ENCODE measurements at places on chromosomes 7 and 10. TPM values are rescaled to one million over a fixed set of nuclear protein-coding genes. Genes with fewer than 3 reads are reported as not detected.

The SSC4D gene
- total RNA-seq = not detected

The FKBP14 gene
- 6.0 TPM for total RNA-seq

The NKX1-2 gene
- total RNA-seq = not detected

The FAM237B gene
- total RNA-seq = not detected

The AKR1C2 gene
- total RNA-seq = not detected

The MSS51 gene
- total RNA-seq = 3.5 TPM

The LSM5 gene
- 39.4 TPM for total RNA-seq

The PNLIPRP2 gene
- total RNA-seq = not detected

The CAV1 gene
- not detected for total RNA-seq

The PILRA gene
- 13.4 TPM for total RNA-seq

The LRIT1 gene
- not detected for total RNA-seq

The AMPH gene
- not detected for total RNA-seq

The POR gene
- 67.8 TPM for total RNA-seq

- no peak for DNase-seq
Measured at GRCh38 chr10:101136007-101136707, 5.1 kb downstream of the TLX1 start.

DNA sequence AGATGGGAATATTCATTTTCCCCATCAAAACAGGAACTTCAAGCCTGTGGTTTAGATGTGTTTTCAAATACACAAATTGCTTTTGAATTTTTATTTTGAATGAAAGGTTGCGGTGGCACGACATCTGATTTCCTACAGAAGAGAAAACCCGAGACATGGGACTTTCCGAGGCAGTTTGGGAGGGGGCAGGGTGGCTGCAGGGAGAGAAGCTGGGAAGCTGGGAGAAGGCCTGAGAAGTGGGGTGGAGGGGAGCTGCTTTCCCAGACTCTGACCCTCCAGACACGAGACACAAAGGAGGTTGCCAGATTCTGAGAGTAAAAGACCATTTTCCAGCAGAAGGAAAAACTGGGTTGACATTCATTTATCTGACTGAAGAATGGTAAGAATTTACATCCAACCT is 19.6 kb downstream of the TMEM176A start:
- DNase-seq = no peak

DNA sequence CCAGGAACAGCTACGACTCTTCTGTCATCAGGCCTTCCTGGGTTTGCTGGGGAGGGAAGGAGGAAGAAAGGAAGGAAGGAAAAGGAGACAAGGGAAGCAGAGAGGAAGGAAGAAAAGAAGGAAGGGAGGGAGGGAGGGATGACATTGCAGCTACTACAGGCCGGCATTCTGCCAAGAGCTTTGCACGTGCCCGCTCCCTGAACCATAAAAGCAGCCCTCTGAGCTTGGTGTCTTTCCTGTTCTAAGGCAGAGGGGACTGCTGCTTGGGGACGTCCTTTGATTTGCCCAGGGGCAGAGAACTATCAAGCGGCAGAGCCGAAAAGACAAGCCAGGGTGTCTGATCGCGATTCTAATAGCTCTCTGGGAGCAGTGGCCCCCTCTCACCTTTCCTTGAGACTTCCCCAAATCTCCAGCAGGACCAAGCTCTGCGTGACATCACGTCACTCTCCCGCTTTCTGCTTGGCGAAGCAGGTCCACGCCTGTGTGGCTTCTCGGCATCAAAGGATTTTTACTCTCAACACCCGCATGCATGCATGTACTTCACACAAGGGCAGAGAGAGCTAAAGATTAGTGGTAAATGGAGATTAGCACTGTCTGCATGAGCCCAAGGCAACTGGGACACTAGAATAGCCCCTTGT is 167.8 kb upstream of the AUTS2 start:
- DNase-seq = no peak

GRCh38 chr10:129093641-129094040 is 373.4 kb upstream of the MGMT start:
- no peak for DNase-seq

GRCh38 chr10:99698504-99699080 is 33.3 kb downstream of the COX15 start:
- no peak for DNase-seq

- DNase-seq = no peak
Measured at GRCh38 chr10:91512458-91512857, 102.3 kb downstream of the HECTD2 start.

- DNase-seq = no peak
Measured at GRCh38 chr10:44960482-44961229, 1.1 kb downstream of the RASSF4 start.

- DNase-seq = no peak
Measured at GRCh38 chr10:4677296-4678021, 148.5 kb upstream of the AKR1E2 start.

GRCh38 chr10:93777092-93777491 is 19.4 kb downstream of the LGI1 start:
- no peak for DNase-seq

DNA sequence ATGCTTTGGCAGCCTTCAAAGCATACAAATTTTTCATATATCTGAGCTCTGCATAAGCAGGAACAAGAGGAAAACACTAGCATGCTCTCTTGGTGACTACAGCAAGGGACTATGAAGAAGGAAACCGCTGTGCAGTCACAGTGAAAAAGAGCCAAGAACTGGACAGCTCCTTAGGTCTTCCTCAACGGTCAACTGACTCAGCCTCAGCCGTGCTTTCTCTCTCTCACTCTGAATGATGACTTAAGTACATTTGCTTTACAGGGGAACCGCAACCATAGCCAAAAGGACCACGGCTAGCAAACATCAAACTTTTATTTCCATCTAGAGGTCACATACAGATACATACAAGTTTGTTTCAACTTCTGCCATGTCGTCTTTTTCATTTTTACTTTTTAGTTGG is 69.9 kb downstream of the HYCC1 start:
- no peak for DNase-seq

GRCh38 chr10:74750848-74751274 is 75.5 kb upstream of the KAT6B start:
- no peak for DNase-seq

DNA sequence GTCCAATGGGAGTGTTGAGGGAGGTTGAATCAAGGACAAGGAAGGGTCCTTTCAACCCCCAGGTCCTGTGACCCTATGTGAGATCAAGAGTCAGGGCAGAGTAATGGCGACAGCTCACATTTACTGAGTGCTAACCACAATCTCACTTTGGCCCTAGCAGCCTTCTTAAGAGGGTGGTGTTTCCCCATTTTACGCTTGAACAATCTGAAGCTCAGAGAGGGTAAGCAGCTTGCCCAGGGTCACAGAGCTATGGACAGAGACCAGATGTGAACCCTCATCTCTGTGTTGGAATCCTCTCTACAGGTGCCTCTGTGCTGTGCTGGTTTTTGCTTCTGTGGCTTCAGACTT is 102.0 kb downstream of the GRK5 start:
- DNase-seq = no peak

DNA sequence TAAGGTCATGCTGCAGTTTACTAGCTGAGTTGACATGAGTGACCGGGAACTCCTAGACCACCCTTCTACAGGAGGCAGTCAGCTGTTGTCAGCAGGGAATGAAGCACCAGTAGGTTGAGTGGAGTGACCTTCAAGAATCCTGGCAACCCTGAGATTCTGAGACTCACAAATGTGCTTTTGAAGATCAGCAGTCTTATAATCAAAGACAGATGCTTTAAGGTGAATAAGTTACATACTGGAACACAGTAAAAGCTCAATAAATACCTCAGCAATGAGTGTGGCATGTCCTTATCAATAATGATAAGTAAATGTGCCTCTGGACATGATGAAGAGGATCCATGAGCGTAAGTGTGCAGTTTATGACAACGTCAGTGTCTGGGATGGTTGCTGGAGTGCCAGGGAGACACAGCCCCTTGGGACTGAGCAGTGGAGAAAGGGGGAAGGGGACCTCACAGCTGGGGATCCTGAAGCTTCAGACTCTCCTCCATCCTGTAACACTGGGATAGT is 11.9 kb upstream of the OR6V1 start:
- DNase-seq = no peak

GRCh38 chr7:48742079-48742798 is 182.1 kb upstream of the CDC14C start:
- DNase-seq = no peak

DNA sequence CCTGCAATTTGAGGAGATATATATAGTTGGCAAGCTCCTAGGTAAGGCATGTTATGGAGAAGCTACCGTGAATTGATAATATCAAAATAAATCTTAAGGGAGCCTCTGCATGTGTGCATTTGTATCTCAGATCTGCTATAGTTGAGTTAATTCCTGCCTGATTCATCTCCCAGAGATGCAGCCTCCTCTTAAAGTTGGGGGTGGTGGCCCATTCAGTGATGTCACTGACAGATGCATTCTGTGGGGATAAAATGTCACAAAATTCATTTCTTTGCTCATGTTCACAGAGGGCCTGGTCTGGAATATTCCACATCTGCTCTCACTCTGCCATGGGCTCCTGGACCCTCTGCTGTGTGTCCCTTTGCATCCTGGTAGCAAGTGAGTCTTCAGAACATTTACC is 185.8 kb upstream of the PRSS1 start:
- no peak for DNase-seq

- DNase-seq = no peak
Measured at GRCh38 chr10:2047679-2048078, 310.4 kb upstream of the ADARB2 start.

- no peak for DNase-seq
Measured at GRCh38 chr7:121517591-121517990, 121.5 kb upstream of the FAM3C start.

- DNase-seq = peak; percentile 74
Measured at GRCh38 chr7:2894118-2894940, 50.2 kb upstream of the GNA12 start.

- DNase-seq = no peak
Measured at GRCh38 chr10:62185919-62186692, 82.5 kb downstream of the RTKN2 start.

DNA sequence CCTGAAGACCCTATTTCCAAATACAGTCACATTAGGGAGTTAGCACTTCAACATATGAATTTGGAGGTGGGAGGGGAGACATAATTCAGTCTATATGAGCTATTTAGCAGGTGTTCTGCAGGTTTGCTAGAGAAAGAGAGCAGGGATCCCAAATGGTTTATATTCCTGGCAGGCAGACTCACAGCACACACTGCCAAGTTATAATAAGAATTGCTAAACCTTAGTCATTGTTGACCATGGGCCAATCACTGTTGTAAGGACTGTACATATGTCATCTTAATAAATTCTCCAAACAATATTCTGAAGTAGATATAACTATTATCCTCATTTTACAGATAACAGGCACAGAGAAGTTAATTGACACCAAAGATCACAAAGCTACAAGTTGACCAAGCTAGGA is 1.5 kb upstream of the CCDC3 start:
- no peak for DNase-seq

- DNase-seq = no peak
Measured at GRCh38 chr10:32939296-32940111, 18.5 kb downstream of the ITGB1 start.

DNA sequence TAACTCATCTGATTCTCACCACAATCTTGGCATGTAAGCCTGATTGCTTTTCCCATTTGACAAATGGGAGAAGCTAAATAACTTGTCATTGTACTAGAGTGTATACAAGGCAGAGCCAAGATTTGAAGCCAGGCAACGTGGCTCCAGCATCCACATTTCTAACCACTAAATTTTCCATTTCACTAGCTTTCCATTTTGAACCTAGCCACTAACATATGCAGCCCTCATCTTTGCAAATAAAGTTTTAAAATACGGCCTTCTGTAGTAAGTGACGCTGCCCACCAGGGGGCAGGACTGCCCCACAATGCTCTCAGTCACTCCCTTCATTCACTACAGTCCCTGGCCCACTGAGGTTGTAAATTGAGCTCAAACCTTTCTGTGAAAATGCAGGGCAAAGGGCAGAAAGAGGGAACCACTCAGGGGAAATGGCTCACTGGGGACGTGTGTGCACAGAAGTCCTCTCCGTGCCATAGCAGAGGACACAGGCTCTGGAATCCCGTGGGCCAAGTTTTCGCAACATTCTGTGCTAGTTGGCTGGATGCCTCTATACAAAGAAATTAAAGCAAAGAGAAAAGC is 315.7 kb downstream of the TNS3 start:
- no peak for DNase-seq

DNA sequence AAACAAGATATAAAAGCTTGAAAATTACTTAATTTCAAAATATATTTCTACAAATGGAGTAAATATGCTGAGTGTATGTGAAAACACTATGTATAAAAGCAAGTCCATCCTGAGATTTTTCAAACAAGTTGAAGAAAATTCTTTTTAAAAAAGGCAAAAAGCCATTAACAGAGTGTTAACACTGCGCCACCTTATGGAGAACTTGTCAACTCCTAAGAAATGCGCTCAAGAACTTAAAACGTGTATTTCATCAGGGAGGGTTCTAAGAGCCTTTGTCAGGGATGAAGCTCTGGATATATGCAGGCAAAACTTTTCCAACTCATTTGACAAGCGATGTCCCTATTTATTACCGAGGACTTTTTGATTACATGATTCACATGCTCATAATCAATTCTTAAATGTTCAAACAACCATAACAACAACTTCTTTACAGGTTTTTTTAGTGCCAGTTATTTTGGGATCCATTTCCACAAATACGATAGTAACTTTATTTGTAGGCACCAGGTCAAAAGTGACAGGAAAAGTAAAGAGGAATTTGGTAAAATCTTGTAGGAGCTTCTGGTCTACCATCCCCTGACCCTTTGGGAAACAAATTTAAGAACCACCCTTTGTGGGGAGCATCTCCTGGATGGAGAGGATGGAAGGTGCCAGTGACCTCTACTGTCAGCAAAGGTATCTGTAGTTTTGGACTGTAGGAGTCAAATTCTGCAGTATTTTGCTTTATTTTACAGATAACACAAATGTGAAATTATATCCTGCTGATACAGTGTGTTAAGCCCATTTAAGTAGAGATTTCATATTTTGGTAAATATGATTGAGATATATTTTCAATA is 23.2 kb downstream of the CALCR start:
- no peak for DNase-seq

DNA sequence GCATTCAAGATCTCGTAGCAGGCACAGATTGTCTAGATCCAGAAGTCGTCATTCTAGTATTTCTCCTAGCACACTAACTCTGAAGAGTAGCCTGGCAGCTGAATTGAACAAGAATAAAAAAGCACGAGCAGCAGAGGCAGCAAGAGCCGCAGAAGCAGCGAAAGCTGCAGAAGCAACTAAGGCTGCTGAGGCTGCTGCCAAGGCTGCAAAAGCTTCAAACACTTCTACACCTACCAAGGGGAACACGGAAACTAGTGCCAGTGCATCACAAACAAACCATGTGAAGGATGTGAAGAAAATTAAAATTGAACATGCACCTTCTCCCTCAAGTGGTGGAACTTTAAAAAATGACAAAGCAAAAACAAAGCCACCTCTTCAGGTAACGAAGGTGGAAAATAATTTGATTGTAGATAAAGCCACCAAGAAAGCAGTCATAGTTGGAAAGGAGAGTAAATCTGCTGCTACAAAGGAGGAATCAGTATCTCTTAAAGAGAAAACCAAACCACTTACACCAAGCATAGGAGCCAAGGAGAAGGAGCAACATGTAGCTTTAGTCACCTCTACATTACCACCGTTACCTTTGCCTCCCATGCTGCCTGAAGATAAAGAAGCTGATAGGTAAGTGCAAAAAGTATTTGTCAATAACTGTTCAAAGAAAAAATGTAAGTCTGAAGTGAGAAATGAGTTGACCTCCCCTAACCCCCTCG is 37.7 kb downstream of the CDK13 start:
- DNase-seq = peak; percentile 70

GRCh38 chr10:34565934-34566333 is 249.2 kb downstream of the PARD3 start:
- DNase-seq = no peak
